ENCODE measurements at places on chromosomes 6 and 20.

DNA sequence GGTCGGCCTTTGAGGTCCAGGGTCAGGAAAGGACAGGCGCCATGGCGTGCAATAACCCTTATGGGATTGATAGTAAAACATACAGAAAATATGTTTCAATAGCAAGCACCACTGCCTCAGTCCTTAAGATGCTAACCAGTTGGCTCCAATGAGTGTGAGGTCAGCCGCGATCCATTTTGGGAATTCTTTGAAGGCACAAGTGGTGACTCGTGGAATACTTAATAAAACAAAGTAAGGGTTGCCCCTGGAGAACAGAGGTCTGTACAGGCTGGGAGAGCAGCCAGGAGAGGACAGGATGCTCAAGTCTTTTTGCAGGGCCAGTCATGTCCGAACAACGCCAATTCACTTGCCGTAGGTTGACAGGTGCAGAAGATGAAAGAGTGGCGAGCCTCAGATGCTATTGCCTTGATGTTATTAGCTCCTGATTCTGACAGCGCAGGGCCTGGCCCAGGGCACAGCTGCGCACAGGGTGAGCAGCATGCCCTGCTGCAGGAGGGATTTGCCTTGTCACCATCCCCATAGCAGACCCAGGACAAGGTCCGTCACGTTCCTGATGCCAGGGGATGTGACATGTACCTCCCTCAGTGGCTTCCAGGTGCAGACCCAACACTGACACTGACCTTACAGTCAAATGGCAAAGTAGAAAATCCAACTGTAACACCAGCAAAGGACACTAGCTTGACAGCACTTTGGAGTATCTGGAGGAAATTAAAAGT, 21.8 kb downstream of the SYNDIG1 start:
- no peak for DNase-seq

DNA sequence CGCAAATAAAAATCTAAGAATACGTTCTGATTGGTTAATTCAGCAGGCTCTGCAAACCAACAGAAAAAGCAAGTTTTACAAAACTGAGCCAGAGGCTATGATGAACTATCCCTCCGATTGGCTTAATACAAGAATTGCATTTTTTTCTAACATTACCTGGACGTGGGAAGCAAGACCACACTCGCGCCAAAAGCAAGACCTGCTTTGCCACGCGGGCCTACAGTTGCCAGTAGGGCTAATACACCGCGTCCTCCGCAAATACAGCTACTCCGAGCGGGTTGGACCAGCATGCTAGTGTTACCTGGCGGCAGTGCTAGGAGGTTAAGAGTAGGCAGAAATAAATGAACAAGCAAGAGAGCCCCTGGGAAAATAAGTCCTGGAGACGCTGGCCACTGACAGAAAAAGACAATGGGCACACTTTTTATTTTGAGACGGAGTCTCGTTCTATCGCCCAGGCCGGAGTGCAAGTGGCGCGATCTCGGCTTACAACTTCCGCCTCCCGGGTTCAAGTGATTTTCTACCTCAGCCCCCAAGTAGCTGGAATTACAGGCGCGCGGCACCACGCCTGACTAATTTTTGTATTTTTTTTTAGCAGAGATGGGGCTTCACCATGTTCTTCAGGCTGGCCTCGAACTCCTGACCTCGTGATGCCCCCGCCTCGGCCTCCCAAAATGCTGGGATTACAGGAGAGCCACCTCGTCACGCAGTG, 131.9 kb upstream of the BTN3A2 start:
- peak; percentile 75 for DNase-seq

GRCh38 chr6:28825732-28826293, 98.0 kb downstream of the TRIM27 start:
- DNase-seq: no peak

- peak; percentile 96 for DNase-seq
Observed at GRCh38 chr6:3808759-3809514, 40.2 kb upstream of the FAM50B start.

DNA sequence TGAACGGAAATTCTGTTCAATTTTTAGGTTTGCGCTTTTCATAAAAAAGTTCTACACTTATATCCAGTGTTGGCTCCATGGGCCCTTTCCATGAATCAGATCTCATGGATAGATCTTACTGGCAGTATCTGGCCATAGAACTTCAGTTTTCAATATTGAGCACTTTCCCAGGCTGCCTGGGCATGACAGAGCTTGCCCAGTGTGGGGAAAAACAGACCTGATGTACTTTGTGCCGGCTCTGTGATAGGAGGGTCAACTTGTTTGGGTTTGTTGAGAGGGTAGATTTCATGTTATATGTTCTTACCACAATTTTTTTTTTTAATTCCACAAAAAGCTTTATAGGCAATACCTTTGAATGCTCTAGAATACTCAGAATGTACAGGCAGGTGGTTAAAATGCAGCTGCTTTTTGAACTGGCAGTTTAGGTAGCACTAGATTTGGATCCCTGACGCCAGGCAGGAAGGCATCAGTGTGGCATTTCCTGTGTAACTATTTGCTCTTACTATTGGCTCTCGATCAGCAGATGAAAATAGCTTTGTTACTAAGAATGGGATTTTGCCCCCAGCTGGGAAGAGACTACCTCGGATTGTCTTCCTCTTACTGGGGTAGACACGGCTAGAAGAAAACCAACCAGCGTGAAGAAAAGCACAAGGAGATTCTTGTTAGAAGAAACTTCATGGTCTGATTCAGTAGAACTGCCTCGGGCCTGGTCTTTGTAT, 404.9 kb upstream of the SOX4 start:
- DNase-seq: no peak

DNA sequence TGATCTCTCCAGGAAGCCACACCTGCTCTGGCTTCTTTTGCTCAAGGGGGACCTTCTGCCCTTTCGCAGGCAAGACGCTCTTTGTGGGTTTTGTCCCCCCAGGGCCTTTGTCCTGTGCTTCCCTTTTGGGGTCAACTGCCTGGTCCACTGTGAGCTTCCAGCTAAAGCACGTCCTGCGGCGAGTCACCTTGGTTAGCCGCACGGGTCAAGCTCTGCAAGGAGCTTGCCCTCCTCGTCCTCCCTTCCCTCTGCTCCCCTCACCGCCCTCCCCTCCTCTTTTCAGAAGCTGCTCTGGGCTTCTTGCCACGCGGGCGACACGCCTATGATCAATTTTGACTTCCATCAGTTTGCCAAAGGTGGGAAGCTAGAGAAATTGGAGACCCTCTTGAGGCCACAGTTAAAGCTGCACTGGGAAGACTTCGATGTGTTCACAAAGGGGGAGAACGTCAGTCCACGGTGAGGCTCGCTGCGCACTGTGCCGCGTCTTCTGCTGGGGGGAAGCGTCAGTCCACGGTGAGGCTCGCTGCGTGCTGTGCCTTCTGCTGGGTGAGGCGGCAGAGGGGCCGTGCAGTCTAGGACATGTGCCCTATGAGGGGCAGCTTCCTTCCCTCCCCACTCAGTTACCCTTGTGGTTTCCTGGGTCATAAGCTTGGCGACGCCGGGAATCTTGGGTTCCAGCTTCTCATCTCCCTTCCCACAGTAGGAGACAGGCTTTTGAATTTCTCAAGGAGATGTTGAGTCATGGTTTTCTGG, 80.2 kb downstream of the SYNJ2 start:
- no peak for DNase-seq

DNA sequence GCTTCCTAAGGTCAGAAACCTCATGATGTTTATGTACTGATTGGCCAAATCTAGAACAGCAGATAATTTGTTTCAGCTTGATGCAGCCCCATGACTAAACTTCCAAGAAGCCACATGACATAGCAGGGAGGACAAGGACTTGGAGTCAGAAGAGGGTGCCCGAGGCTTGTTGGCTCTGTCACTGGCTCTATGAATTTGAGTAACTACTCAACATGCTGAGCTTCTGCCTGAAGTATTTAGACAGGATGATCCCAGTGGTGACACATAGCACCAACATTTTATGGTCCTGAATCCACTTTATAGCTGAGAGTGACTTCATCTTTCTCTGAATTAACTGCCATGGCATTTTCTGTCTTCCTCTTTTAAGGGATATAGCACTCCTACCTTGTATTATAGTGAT, 13.5 kb upstream of the TBX18 start:
- peak; percentile 95 for DNase-seq

- no peak for DNase-seq
Observed at GRCh38 chr20:58023346-58023745, 205.1 kb downstream of the ANKRD60 start.

DNA sequence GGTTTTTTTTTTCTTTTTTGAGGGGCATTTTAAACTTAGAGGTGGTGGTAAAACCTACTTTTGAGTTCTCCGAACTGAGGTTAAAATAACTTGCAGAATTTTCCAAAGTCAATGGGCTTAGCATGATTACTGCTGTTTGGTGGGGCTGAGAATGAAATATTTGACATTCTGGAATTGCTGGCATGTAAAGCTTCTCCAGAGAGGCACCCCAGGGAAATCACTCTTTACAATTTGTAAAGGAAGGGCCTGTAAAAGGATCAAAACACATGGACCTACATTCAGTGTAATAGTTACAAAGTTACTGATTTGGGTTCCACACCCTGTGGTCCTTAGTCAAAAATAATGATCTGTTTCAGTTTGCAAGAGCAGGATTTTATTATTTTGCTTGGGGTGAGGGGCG, 5.5 kb downstream of the FAM217B start:
- no peak for DNase-seq

GRCh38 chr6:33659986-33660385, 38.9 kb downstream of the ITPR3 start:
- DNase-seq: no peak

GRCh38 chr6:97586344-97586743, 303.3 kb upstream of the MMS22L start:
- no peak for DNase-seq

- no peak for DNase-seq
Observed at GRCh38 chr6:6538261-6538660, 50.3 kb upstream of the LY86 start.

- DNase-seq: no peak
Observed at GRCh38 chr6:81023007-81023582, 729.4 kb downstream of the TENT5A start.

- no peak for DNase-seq
Observed at GRCh38 chr6:788058-788457, 95.1 kb upstream of the EXOC2 start.

- DNase-seq: no peak
Observed at GRCh38 chr6:6723921-6724538, 135.5 kb downstream of the LY86 start.

DNA sequence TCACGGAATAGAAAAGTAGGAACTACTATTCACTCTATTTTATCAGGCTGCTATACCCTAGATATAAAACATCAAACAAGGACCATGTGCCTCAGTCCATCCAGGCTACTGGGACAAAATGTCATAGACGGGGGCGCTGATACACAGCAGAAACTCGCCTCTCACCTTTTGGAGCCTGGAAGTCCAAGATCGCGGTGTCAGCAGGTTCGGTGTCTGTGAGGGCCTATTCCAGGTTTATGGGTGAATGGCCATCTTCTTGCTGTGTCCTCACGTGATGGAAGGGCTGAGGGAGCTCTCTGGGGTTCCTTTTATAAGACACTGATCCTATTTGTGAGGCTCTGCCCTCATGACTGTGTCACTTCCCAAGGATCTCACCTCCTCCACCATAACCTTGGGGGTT, 89.5 kb downstream of the DLL1 start:
- DNase-seq: no peak

DNA sequence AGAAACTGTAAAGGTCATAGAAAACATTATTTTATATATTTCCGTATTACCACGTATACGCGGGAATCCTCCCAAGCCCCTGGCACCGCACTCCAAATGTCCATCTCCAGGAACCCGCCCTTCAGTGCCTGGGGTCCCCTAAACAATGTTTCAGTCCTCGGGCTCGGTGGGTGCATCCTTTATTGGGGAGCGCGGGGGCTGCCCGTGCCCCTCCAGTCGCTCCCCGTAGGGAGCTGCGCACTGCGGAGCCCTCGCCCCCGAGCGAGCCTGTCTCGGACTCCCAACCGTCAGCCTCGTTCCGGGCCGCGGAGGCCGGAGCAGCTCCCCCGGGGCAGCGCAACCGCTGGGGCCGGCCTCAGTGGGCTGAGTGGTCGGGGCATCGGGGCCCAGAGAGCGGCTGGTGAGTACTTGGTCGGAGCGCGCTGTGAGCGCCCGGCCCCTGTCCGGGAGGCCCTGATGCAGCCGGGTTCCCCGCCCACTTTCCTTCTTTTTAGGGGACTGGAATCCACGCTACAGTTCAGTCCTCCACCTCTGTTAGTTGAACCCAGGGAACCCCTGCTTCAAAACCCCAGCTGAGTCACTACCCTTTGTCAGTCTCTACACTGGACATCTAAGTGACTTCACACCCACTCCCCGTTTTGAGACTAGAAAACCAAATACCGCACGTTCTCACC, at the start of gene DNAH8:
DNAH8 (plus strand) TSS at position 296 of the 674 bp plus-strand sequence. CDS start 7,499 bp downstream, outside the sequence.
- DNase-seq: peak; percentile 30

GRCh38 chr6:36940027-36940426, 14.5 kb upstream of the PI16 start:
- DNase-seq: no peak

DNA sequence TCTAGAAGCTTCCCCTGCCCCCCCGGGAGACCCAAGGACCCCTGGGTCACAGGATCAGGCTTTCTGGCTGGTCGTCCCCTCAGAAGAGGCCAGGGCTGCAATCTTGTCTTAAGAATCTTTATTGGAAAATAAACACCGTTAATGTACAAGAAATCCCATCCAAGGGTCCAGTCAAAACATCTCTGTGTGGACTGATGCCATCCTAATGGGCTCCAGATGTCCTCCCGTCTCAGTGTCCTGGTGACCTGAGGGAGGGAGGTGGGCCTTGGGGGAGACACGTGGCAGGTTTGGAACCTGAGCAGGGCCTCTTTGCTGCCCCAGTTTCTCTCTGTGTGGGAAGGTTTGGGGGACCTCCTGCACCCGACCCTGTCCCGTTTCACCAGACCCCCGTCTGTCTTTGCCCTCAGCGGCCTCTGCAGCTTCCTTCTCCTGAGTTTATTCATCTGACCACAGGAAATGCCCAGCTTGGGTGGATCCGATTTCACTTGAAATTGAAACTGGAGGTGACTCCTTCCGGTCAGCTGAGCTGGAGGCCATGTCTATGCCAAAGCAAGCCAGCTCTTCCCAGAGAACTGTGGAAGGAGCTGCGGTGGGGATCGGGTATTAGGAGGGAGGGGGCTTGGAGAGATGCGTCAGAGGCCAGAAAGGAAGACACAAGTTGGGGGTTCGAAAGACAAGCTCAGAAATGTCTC, 75.1 kb downstream of the SLC2A10 start:
- peak; percentile 14 for DNase-seq

DNA sequence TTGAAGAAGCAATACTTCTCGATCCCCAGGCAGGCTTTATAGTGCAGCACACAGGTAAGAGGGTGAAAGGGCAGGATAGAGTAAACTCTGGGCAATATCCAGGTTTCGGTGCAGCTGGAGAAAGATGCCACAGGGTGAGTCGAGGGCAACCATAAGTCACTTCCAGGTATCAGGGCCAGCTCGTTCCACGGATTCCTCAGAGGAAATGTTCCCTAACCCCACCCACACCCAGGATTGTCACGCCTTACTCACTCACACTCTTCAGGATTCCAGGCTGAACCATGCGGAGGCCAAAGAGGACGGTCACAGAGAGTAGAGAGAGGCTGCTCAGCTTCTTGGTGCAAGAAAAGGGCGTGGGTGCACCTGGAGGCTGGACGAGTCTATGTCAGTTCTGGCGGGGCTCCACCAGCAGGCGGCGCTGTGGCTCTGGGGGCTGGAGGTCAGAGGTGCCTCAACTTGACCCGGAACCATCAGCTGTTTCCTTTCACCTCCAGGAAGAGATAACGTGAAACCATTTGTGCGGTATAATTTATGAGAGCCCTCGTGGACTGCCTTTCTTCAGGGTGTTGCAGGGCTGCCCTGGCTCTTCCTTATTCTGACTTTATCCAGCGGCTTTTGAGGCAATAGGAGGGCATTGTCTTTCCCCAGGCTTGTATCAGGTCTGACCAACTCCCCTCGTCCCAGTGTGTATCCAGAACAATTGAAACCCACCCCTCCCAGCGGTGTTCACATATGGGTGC, 14.5 kb upstream of the WFDC12 start:
- peak; percentile 14 for DNase-seq

Data from foreskin fibroblast (primary cell).